ENCODE measurements at places on chromosomes 1 and 21. TPM values are rescaled to one million over a fixed set of nuclear protein-coding genes. Genes with fewer than 3 reads are reported as not detected.

The NEGR1 gene
- total RNA-seq: 22.2 TPM

The THAP3 gene
- 29.1 TPM for total RNA-seq

The B4GALT2 gene
- total RNA-seq: 63.1 TPM

The SMCP gene
- not detected for total RNA-seq

The CELA2A gene
- 0.14 TPM for total RNA-seq

The FYB2 gene
- total RNA-seq: not detected

The CHI3L1 gene
- 35.3 TPM for total RNA-seq

The TDRD10 gene
- total RNA-seq: not detected
